ENCODE measurements at places on chromosomes 7 and 10.

DNA sequence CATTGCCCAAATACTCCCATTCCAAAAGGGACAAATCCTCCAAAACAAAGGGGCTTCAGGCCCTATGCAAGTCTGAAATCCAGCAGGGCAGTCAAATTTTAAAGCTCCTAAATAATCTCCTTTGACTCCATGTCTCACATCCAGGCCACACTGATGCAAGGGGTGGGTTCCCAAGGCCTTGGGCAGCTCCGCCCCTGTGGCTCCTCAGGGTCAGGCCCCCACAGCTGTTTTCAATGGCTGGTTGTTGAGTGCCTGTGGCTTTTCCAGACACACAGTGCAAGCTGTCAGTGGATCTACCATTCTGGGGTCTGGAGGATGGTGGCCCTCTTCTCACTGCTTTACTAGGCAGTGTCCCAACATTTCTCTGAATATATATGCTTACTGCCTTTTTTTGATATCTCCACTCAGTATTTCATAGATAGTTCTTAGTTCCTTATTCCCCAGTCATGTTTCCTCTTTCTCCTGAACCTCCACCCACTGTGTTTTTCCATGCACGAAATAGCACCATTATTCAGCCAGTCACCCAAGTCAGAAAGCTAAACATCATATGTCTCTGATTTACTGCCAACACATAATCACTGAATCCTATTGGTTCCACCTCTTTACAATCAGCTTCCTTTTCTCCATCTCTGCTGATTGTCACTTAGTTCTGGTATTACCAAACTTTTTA is 172.6 kb upstream of the CACNA2D1 start:
- no peak for DNase-seq

- DNase-seq = peak; percentile 40
Measured at GRCh38 chr7:3670898-3671297, 369.8 kb downstream of the SDK1 start.

DNA sequence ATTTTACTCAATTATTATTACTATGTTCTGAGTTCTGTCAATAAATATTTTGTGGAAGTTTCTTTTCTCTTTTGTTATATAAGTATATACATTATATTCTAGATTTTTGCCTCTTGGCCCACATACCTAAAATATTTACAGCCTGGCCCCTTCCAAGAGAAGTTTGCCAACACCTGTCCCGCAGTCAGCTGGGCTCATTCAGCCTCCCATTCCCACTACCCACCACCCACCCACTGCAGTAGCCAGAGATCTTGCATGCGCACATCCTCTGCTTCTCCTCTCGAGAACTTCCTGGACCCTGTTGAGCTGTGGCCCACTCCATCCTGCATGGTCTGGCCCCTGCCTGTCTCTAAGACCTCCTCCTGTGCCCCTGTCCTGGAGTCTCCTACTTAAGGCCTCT is 33.6 kb downstream of the WIPF3 start:
- no peak for DNase-seq

- no peak for DNase-seq
Measured at GRCh38 chr7:69654381-69654780, 56.1 kb downstream of the AUTS2 start.

GRCh38 chr10:36126076-36126475 is 484.0 kb upstream of the FZD8 start:
- DNase-seq = no peak

DNA sequence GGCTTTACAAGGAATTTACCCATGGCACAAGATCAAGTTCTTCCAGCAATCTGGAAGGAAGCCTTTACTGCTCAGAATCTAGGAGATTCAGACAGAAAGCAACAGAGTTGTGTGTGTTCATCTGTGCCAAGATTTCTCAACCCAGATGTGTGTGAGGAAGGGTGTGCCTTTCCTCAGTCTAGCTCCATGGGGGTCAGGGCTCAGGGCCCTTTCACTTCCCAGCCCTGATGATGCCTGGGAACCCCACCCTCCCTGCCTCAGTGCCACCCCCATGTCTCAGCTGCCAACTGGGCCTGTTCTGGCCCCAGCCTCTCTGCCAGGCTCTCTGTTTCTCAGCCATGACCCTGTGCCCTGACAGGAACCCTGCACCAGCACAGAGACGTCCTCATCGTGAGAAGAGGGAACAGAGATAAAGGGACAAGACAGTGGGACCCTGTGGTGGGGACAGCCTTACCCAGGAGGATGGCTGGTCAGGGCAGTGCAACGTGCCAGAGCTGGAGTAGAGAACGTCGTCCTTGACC is 102.0 kb downstream of the VIPR2 start:
- DNase-seq = no peak

- DNase-seq = no peak
Measured at GRCh38 chr10:132916956-132917666, 25.3 kb downstream of the CFAP46 start.

DNA sequence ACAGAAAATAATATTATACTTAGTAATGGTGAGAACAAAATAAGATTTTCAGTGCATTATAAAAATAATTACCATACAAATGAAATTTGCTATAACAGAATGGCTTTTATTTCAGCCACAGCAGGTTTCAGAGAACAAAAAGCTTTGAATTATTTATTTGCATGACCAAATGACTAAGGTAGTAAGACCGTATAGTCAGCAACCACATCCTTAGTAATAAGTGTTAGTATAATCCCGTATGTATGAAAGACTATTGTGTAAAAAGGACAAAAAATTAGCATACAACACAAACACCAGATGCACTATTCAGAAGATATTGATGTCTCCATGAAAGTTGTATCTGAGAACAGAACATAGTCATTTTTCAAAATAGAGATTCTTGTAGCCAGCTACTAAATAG is 12.2 kb downstream of the PDZD8 start:
- DNase-seq = no peak

DNA sequence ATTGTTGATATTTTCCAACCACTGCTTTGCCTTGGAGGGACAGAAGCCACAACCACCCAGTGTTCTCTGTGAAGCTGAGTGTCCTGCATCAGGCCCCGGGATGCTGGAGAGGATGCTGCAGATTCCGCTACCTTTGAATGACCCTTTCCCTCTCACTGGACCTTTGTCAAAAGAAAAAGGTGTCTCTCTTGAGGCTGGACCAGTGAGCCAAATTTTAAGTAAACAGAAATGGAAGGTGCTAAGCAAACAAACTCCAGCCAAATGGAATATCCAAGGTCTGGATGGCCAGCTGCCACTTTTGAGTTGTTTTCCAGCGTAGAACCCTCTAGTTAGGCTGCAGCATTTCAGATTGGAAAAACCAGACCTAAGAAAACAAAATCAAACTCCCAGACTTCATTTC is 145.5 kb downstream of the TRIL start:
- DNase-seq = no peak

GRCh38 chr10:3761021-3761686 is 23.9 kb downstream of the KLF6 start:
- no peak for DNase-seq

- no peak for DNase-seq
Measured at GRCh38 chr7:156999958-157000726, 10.3 kb downstream of the MNX1 start.

- DNase-seq = no peak
Measured at GRCh38 chr7:157007470-157008066, 2.9 kb downstream of the MNX1 start.

- DNase-seq = no peak
Measured at GRCh38 chr7:67716729-67717128, 720.1 kb downstream of the TYW1 start.

DNA sequence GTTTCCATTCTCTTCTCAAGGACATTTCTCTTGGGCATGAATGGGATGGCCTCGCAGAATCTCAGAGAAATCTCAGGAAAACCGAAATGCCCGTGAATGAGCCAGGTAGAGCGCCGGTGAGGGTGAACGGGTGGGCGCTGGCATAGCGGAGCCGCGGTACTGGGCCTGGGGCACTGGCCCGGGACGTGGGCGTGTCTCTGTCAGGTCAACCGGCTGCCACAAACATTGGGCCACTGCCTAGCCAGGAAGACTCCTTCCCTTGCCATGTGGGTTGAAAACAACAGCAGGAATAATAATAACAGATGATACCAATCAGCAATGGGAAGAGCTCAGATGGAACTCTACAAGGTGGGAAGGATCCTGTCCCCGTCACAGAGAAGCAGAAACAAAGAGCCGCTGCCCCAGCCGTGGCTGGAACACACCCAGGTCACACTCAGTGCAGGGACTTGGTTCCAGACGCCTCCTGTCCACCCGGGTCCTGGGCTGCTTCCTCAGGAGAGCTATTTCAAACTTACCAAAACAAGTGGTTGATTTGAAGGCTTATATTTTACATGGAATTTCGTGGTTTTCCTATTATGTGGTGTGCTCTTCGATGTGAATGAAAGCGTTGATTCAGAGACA is 51.1 kb upstream of the EBF3 start:
- no peak for DNase-seq

GRCh38 chr10:47289921-47290320 is 10.1 kb upstream of the GDF10 start:
- no peak for DNase-seq

DNA sequence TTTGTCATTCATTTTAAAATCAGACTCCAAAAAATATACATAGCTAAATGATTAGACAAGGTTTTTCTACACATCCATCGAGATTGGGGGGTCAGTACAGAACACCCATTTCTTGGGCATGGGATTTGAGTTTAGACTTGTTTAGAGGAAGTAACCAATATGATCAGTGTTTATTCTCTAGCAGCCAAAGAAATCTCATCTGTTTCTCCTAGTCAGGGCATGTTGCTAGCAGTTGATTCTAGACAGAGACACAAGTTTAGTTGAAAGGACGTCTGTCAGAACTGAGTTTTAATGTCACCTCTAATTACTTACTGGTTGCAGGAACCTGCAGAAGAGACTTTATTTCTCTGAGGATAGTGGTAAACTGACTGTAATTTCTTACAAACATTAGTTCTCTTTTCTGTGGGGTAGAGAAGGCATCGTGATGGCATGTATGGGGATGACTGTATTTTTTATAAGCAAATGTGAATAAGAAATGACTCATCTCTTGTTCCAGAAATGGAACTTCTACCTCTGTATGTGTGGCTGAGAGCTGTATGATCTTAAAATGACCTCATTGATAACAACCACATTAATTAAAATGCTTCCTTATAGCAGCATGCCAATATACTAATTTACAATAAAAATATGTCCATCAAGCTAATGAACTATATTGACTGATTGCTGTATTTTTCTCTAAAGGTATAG is 30.6 kb upstream of the RHOBTB1 start:
- no peak for DNase-seq

- no peak for DNase-seq
Measured at GRCh38 chr10:46247808-46248569, 38.8 kb upstream of the ANTXRL start.

DNA sequence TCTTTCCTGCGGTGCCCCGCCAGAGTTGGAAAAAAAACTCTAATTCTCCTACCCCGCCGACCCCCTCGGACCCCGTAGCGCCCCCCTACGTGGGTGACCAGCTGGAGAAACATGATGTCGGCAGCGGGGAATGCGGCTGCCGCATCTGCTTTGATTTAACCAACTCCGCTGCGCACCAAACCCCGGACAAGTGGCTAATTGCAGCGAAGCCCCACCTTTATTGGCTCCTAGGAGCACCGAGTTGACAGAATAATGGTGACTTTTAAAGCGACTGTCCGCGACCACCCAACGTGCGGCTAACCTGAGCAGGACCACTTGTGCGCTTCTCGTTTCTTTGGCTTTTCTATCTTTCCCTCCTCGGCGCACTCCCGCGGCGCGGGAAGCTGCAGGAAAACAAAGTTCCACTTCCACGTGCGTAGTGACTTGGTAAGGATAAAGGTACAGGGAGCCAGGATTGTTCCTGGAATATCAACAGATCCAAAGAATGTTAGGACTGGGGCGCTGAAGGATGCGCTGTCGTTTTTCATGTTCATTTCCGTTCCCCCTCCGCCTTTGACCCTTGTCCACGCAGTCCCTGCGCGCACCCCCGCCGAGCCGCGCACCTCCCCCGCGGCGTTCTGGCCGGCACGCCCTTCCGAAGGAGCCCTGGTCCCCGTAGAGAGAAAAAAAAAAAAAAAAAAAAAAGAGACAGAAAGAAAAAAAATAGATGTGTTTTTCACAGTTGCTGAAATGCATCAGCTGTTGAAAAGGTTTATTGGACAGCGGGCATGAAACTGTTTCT is 1.4 kb downstream of the WNT16 start:
- no peak for DNase-seq

- no peak for DNase-seq
Measured at GRCh38 chr7:37758501-37759045, 75.0 kb downstream of the GPR141 start.

- DNase-seq = no peak
Measured at GRCh38 chr10:127441350-127442219, 107.5 kb upstream of the NPS start.

DNA sequence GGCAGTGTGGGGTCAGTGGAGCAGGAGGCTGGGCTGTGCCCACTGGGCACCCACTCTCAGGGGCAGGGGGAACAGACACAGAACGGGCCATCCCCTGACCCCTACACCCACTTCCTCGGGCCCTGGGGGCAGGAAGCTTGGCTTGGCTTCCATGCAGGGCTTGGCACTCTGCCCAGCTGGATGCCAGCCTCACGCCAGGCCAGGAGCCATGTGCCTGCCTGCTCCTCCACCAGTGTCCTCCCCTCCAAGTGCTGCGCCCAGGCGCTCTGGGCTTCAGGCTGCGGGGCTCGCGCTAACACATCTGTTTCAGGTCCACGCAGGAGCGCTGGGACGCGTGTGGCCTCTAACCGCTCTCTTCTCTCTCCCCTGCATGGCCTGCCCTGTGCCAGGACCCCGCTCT is 12.7 kb downstream of the LDB3 start:
- no peak for DNase-seq

- DNase-seq = no peak
Measured at GRCh38 chr7:18384491-18385143, 110.9 kb upstream of the HDAC9 start.

GRCh38 chr10:1696106-1696505 is 41.2 kb downstream of the ADARB2 start:
- no peak for DNase-seq

DNA sequence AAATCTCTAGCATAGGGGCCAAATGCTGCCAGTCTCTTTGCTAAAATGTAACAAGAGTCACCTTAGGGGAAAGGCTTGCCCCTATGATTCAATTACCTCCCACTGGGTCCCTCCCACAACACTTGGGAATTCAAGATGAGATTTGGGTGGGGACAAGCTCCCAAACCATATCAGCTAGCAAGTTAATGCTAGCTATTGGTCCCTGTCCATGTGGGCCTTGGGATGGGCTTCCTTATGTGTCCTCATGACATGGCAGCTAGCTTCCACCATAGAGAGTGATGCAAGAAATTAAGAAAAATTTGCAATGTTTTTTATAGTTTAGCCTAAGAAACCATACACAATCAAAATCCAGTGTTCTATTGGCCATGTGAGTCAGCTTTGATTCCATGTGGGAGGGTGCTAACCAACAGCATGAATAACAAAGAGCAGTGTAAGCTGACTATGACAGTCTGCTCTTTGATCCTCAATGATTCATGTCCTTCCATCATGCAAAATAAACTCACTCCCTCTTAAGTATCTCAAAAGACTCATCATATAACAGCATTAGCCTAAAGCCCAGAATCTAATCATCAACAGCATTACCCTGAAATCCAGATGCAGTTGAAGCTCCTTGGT is 21.7 kb upstream of the ZNF365 start:
- no peak for DNase-seq
